ENCODE measurements at places on chromosomes 13 and 19.

DNA sequence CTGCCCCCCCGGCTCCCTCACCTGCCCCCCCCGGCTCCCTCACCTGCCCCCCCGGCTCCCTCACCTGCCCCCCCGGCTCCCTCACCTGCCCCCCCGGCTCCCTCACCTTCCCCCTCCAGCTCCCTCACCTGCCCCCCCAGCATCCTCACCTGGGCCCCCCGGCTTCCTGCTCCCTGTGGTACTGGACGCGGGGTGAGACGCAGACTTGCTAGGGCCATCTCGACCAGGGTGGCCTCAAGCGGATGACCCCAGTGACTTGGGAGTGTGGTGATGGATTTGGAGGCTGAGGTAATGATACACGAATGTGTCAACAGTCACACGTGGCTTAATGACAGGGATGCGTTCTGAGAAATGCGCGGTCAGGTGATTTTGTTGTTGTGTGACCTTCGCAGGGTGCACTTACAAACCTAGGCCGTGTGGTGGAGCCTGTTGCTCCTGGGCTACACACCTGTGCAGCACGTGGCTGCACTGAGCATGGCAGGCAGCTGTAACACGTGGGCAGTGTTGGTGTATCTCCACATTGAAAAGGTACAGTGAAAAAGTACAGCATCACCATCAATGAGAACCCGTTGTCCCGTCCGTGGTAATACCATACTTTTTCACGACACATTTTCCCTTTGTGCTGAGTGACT is 197.8 kb downstream of the TEX29 start:
- DNase-seq: no peak

- no peak for DNase-seq
Observed at GRCh38 chr13:60227158-60227557, 63.4 kb upstream of the DIAPH3 start.

GRCh38 chr13:31625115-31625514 is 114.2 kb upstream of the RXFP2 start:
- no peak for DNase-seq

- DNase-seq: no peak
Observed at GRCh38 chr19:47754206-47755064, 9.1 kb downstream of the NOP53 start.

DNA sequence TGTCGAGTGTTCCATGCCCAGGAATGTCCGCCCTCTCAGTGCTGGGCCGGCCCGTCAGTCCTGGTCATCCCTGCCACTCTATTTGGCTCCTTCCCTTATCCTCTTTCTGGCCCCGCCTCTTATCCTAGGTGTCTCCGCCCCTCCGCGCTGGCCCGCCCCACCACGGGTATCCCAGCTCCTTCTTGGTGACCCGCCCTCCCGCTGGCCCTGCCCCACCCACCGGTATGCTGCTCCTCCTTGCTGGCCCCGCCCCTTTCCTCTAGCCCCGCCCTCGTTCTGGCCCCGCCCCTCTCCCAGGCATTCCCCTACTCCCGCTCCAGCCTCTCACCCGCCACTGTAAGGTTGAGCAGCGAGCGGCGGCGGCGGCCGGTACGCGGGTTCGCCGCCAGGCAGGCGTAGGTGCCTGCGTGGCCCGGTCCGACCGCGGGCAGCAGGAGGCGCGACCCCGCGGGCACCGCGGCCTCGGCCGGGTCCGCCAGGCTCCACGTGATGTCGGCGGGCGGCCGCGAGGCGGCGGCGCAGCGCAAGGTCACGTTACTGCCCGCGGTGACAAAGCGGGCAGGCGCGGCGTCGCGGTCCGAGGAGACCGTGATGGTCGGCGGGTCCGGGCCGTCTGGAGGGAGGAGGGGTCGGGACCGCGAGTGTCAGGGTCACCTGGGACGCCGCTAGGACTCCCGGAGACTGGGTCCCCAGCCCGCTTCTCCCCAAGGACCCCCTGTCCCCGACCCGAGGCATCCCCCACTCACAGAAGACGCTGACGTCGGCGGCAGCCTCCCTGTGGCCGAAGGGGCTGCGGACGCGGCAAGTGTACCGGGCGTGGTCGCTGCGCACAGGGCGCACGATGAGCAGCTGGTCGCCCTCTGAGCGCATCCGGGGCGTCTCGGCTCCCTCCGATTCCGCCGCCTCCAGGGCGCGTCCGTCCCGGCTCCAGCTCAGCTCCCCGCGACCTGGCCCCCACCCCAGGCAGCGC is 2.0 kb downstream of the VSIG10L start:
- peak; percentile 96 for DNase-seq

- no peak for DNase-seq
Observed at GRCh38 chr19:27718234-27718633, 1494.7 kb downstream of the UQCRFS1 start.

- DNase-seq: no peak
Observed at GRCh38 chr13:22017226-22017625, 346.4 kb downstream of the FGF9 start.

GRCh38 chr13:36414461-36414860 is 17.8 kb upstream of the CCNA1 start:
- no peak for DNase-seq

DNA sequence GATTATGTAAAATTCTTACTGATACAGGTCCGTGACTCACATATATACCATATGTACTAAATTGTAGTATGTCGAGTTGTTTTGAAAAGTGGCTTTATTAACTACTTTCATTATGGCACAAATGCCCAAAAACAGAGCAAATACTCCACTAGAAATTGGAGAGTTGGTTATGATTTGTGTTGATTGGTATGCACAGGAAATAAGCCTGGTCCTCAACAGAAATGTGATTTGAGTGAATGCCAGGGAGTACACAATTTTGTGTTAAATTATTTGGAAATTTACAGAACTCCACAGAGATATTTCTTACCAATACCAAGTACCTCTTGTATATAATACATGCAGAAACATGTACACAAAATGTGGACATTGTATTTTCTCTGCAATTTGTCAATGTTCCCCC is 676.7 kb downstream of the PCDH9 start:
- DNase-seq: no peak

DNA sequence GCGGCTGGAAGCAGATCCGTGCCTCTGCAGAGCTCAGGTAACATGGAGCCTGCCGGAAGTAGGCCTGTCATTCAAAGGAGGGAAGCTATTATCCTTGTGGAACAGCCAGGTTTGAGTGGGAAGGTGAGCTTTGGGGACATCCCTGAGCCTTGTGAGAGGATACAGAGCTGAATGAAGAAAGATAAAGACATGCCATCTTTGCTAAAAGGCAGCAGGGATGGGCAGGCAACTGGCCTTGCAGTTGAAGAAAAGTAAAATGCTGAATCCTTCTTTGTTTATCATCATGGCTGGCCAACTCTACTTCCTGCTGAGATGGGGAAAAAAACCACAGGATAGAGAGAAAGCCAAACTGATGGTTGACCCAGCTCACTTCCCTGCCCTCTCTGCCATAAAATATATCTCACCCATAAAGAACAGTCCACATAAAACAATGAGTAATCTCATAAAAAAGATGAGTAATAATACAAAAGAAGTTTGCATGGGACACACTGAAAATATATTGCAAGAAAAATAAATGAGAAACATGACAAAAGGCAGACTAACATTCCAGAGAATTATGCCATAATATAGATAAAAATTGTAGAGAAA is 226.3 kb downstream of the DLEU7 start:
- DNase-seq: no peak

GRCh38 chr13:106573868-106574267 is 5.9 kb upstream of the ARGLU1 start:
- DNase-seq: no peak

DNA sequence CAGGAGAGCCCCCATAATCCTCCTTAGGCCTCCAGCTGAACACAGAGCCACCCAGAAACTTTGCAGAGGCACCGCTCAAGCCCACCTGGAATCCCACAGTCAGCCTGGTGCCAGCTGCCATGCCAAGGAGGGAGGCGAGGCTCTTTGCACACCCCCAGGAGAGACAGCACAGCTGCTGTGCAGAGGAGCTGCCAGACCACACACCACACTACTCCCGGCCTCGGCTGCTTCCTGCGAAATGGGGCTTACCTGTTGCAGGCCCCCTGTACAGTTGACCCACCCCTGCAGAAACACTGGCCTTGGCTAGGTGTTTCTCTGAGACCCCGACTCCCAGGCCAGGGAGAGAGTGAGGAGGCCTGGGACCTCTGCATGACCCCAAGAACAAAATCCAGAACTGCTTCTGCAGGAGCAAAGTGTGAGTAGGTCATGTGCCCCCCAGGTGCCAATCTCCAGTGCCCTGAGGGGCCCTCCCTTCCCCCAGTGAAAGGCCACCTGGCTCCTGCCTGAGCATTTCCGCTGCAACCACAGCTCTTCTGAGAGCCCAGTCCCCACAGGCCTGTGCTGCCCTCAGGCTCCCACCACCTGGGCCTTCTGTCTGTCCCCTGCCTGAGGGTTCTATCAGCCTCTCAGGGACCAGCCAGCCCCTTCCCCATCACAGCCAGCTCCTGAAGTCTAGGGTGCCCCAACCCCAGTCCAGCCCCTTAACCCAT is 580.4 kb downstream of the UQCRFS1 start:
- DNase-seq: no peak

DNA sequence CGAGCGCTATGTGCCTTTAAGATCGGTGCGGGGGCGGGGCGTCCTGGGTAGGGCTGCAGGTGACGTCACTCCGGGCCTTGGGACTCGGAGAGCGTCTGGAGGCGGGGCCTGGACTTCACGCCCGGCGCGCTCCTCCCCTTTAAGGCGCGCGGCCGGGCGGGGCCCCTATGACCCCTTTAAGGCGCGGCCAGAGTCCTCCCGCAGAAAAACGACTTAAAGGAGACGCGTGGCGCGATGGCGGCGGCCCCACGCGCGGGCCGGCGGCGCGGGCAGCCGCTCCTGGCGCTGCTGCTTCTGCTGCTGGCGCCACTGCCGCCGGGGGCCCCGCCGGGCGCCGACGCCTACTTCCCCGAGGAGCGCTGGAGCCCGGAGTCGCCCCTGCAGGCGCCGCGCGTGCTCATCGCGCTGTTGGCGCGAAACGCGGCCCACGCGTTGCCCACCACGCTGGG is at the start of gene COLGALT1:
Gene COLGALT1 (plus strand): TSS at position 170 of the 449 bp plus-strand sequence. CDS start 65 bp downstream, at position 235.
- peak; percentile 97 for DNase-seq

- no peak for DNase-seq
Observed at GRCh38 chr13:93254775-93255174, 28.2 kb downstream of the GPC6 start.

DNA sequence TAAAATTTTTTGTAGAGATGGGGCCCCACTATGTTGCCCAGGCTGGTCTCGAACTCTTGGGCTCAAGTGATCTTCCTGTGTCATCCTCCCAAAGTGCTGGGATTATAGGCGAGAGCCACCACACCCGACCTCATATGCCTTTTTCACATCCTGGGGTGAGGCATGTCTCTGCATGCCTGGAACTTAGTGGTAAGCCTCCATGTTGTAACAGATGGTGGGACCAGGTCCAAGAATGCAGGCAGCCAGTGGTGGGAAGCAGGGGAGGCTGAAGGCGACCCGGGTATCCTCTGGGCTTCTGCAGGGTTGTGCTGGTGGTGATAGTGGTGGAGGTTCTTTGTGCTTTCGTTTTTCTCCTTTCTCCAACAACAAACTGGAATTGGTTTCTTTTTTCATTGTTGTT is 30.1 kb upstream of the CCDC124 start:
- no peak for DNase-seq

DNA sequence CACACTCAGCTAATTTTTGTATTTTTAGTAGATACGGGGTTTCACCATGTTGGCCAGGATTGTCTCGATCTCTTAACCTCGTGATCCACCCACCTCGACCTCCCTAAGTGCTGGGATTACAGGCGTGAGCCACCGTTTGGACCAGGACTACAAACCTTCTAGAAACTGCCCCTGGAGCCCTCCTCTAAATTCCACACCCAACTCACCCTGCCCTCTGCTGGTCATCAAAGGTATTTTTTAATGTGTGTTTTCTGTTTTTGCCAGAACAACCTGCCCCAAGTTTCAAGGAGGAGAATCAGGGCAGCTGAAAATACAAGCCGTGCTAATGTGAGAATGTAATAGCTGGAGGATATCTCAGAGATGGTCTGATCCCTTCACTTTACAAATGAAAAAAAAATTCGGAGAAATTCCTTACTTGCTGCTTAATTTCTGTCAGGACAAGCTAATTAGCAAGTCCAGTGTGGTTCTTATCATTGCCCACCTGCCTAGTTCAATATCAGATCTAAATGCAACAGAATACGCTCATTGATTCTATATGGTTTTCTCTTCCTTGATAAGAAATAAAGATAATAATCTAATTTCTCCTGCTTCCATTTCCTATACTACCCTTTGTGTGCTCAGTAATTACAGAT is 4.1 kb downstream of the ATP8A2 start:
- no peak for DNase-seq

DNA sequence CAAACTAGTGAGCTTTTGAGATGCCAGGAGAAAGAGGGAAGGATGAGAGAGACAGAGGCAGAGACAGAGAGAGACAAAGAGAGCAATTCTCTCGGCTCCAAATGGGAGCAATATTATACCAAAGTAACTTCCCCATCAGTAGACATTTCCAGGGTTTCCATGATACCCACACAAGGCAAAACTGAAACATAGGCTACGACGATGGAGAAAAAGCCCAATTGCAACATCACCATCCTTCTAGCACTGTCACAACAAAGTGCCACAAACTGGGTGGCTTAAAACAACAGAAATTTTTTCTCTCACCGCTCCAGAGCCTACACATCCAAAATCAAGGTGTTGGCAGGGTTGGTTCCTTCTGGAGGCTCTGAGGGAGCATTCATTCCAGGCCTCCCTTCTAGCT is 81.4 kb downstream of the KCTD12 start:
- no peak for DNase-seq

DNA sequence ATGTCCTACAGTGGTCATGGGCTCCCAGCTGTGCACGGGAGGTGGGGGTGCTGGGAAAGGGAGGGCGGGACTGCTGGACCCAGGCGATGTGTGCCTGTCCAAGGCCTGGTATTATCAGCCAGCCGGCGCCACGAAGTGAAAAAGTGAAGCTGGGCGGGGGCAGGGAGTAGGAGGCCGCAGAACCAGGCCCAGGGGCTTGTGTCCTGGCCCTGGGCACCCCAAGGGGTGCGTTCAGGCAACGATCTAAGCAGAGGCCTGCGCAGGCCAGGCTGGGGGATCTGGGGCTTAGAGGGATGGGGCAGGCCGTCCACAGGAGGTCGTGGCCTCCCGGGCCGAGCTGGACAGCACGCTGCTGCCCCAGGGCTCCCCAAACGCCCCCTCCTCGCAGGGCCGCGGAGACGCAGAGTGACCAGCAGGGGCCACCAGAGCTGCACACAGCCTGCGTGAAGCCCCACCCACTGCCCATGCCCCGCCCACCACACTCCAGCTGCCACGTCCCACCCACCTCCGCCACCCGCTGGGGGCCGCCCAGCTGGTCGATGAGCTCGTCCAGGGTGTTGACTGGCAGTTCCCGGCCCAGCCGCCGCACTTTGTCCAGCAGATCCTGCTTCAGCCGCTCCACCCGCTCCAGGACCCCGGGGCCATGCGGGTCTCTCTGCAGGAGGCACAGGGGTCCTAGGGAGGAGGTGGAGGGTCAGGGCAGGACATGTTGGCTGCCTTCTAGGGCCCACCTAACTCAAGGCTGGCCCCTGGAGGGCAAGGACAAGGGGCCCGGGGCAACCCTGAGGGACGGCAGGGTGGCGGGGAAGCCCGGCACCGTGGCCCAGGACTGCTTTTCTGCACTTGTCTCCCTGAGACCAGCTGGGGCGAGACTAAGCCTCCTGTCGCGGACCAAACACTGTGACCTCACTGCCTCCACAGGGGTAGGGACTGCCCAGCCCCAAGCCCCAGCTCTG is 9.5 kb downstream of the GPX4 start:
- DNase-seq: peak; percentile 78
